ENCODE measurements at places on chromosomes 11 and 22. TPM values are rescaled to one million over a fixed set of nuclear protein-coding genes. Genes with fewer than 3 reads are reported as not detected.

DNA sequence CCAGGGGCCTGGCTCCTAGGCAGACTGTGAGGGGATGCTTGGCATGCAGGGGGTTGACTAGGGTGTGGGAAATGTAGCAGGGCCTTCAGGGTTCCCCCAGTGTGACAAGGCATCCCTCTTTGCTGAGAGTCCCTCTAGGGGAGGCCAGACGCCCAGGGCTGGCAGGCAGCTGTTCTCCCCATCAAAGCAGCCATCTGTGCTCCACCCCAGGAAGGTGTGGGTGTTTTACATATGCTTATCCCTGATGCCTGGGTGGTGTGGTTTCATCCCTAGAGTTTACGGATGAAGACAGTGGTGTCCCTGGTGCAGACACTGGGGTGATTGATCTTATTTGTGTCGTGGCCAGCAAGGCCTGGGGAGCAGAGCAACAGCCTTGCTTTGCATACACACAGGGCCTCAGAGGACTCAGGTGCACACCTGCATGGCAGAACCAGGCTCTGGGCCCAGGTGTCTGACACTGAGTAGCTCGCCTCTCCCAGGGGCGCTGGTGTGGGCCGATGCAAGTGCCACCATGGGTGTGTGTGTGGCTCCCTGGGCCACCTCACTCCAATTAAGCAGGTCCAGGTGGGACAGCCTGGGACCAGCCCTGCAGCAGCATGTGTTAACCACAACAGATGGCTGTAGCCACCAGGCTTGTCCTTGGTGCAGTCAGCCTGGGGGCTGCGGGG, 74.2 kb downstream of the MED15 start:
- DNase-seq = no peak

GRCh38 chr11:96179905-96180304, 163.1 kb downstream of the MAML2 start:
- no peak for DNase-seq

DNA sequence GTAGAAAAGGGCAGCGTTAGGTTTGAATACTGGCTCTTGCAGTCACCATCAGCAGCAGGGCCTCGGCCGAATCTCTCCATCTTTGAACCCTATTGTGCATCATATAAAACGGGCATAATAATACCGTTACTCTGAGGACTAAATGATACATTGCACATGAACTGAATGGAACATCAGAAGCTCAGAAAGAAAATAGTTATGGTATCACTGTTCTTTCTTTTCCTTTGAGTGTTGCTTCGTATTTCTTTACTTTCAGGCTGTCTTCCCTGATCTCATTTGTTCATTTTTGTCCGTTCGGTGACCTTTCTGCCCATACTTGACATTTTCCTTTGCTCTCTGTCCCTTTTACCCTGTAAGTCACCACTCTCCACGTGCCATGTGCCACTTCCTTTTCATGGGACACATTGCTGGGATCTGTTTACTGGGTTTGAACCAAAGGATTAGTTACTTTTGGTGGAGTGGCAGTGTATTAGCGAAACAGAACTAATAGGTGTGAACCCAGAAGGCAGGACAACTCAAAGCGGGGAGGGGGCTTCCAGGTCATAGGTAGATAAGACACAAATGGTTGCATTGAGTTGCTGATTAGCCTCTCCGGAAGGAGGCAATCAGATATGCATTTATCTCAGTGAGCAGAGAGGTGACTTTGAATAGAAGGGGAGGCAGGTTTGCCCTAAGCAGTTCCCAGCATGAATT, 717 bp upstream of the ZNF202 start:
- no peak for DNase-seq

- no peak for DNase-seq
Measured at GRCh38 chr22:41831383-41831782, 1.5 kb upstream of the SREBF2 start.

DNA sequence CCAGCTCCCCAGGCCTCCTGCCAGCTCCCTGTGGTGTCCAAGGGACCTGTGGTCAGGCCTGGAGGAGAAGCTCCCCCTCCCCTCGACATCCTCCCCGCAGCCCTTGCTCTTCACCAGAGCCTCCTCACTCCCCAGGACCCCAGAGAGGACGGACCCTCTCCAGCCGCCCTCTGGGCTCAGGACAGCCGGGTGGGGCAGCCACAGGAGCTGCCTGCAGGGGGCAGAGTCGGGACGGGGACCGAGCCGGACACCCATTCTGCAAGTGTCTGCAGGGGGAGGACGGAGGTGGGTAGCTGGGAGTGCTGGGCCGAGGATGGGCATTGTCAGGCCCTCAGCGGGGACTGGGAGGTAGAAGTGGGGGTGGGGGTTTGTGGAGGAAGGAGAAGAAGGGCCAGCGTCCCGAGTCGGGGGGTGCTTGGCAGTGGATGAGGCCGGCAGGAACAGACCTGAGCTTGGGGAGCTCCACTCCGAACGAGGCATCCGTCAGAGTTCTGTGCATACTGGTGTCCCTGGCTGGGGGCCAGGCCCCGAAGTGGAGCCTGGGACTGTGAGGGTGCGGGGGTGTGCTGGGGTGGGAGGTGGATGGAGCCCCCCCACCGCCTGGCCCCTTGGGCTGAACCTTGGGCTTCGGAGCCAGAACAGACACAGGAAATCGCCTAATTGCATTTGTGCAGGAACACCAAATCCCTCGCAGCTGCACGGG, 15.2 kb downstream of the PRR33 start:
- DNase-seq = peak; percentile 80

DNA sequence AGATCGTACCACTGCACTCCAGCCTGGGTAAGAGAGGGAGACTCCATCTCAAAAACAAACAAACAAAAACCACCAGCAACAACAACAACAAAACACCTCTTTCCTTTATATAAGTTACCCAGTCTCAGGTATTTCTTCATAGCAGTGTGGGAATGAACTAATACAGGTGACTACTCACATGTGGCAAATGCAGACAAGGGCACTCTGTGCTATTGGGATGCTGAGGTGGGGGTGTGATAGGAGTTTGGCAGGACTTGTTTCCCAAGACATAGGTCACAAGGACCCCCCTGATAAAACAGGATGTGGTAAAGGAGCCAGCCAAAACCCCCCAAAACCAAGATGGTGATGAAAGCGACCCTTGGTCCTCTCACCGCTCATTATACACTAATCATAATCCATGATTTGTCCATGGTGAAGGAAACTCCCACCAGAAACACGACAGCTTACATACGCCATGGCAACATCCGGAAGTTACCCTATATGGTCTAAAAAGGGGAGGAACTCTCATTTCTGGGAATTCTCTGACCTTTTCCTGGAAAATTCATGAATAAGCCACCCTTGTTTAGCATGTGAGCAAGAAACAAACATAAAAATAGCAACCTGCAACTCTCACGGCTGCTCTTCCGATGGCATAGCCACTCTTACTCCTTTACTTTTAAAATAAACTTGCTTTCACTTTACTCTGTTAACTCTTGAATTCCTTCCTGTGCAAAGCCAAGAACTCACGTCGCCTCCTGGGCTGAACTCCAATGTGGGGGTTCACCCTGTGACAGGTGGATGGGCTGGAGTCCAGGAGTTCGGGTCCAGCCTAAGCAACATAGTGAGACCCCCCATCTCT, 18.8 kb upstream of the INCENP start:
- DNase-seq = no peak

Gene ADM2
- total RNA-seq = 35.4 TPM

GRCh38 chr11:128613300-128613995, 26.1 kb upstream of the ETS1 start:
- no peak for DNase-seq

DNA sequence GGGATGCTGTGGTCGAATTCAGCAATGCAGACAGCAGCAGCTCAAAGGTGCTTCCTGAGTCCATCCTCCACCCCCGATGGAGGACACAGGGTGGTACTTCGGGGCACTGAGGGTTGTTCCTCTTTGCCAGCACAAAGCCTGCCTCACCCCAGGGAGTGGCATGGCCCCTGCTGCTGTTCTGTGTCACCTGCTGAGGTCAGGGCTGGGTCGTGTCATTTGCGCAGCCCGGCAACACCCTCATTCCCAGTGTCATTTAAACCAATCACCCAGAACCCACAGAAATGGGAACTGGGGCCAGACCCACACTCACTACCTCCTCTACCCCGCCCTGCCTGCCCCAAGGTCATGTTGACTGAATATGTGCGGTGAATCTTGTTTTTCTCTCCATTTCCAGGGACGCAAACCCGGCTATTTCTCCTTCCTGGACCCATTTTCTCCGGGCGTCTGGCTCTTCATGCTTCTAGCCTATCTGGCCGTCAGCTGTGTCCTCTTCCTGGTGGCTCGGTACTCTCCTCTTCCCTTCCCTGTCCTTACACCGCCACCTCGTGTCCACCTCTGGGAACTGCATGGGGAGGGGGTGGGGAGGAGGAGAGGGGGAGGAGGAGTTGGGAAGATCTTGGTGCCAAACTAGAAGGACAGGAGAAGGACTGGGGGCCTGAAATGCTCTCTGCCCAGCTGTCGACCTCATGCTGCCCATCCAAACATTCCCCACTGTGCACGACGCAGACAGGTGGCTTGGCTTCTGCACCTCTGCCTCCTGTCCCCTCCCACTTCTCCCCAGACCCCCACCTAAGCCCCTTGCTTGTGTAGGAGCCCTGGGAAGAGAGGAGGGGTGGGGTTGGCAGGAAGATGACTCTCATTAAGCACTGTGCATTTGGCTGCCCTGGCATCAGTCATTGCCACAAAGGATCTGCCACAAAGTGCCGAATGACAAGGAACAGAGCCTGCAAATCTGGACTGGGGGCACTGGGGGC, 71.2 kb upstream of the TBCEL start:
- peak; percentile 81 for DNase-seq

Gene PLEKHB1
- total RNA-seq = not detected

Gene APOBEC3F
- total RNA-seq = 1.3 TPM

Gene GRAMD4
- total RNA-seq = 23.7 TPM

Gene OR8B3
- total RNA-seq = not detected

Gene BRSK2
- total RNA-seq = 0.34 TPM

DNA sequence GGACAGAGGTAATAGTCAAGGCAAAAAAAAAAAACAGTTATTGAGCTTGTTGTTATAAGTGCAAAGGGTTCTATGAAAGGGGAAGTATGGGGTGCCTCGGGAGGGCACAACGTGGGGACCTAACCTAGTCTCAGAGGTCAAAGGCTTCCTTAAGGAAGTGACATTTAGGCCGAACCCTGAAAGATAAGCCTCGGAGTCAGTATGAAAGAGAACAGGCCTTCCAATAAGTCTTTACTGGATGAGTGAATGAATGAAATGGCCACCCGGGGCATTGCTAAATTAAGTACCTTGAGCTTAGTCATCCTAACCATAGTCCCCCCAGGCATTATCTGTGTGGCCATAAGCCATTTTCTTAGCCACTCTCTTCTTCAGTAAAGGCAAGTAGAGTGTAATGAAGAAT, 19.7 kb downstream of the FLI1 start:
- DNase-seq = peak; percentile 63

DNA sequence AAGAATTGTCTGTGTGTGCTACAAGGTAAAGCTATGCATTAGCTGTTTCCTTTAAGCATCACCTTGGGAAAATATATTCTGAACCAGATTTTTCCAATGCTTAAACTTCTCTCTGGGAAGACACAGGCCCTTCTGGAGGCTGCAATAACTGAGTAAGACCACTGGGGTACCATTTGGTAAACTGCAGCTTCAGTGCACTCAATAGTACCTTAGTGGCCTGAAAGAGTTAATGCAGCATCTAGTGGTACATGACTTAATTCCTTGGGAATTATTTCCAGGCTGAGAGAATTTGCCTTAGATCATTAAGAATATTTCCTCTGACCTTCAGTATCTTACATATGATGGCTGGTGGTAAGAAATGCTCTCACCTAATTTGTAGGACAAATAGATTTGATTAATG, 727.4 kb downstream of the DLG2 start:
- DNase-seq = no peak

Gene ADAMTS15
- total RNA-seq = 0.70 TPM

GRCh38 chr22:27250886-27251285, 550.7 kb downstream of the MN1 start:
- no peak for DNase-seq

GRCh38 chr11:17528906-17529843, 15.0 kb downstream of the USH1C start:
- no peak for DNase-seq

- no peak for DNase-seq
Measured at GRCh38 chr22:47029244-47030074, 267.0 kb downstream of the TBC1D22A start.

DNA sequence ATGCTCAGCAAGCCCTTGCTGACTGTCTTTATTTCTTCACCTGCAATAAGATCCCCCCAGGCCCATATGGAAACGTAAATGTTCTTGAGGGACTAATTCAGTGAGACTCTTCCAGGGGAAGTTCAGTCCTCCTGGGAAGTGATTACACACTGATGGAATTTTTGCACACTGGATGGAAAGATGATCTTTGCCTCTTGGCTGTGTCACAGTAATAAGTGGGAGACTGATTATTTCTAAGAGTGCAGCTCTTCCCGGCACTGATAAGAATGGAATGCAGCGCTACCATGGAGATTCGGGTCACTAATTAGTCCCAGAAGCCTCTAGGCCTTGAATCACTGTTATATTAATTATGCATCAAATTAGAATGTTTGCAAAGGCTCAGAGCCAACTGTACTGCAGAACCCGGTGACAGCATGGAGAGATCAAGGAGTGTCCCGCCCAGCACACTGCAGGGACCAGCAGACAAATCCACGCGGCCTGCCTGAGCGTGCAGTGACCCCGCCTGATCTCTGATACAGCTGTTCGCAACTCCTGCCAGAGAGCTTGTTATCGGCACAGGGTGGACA, 178.3 kb downstream of the SNX19 start:
- DNase-seq = no peak

DNA sequence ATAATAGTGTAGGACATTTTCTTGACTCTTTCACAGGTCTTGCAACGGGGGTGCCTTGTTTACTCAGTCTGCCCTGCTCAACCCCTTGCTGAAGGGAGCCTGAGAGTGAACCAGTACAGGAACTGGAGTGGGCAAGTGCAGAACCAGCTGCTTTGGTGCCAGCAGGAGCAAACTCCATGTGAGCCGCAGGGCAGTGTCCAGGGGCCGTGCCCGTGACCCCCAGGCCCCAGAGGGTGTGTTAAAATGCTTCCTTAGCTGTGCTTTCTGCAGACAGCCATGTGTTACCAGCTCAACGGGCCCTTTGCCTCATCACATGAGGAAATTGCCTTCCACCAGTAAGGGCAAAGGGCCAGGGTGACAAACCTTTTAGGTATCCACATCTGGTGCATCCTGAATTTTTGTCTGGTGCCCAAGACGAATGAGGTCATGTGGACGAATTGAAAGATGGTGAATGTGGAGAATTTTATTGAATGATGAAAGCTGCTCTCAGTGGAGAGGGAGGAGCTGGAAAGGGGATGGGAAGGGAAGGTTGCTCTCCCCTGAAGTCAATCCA, 53.6 kb upstream of the OR5D13 start:
- DNase-seq = no peak

Gene SCN2B
- total RNA-seq = not detected

- DNase-seq = no peak
Measured at GRCh38 chr11:6611092-6611962, 689 bp downstream of the TAF10 start.

Gene MPEG1
- not detected for total RNA-seq

GRCh38 chr11:70525466-70525865, 127.1 kb downstream of the CTTN start:
- no peak for DNase-seq

Measured in MCF 10A (cell line).